ENCODE measurements at places on chromosomes 12 and 14. TPM values are rescaled to one million over a fixed set of nuclear protein-coding genes. Genes with fewer than 3 reads are reported as not detected.

The TAC3 gene
- not detected for total RNA-seq

The TIGAR gene
- total RNA-seq: 16.3 TPM

The SPIC gene
- not detected for total RNA-seq

The HOXC4 gene
- total RNA-seq: not detected

The GSG1 gene
- not detected for total RNA-seq

The FOXN4 gene
- total RNA-seq: not detected

The TAS2R20 gene
- total RNA-seq: 3.9 TPM

The ARHGEF25 gene
- total RNA-seq: 0.10 TPM

The SLC10A1 gene
- not detected for total RNA-seq

Measured in vein endothelial cell (primary cell).